ENCODE measurements at places on chromosomes 12 and 14. TPM values are rescaled to one million over a fixed set of nuclear protein-coding genes. Genes with fewer than 3 reads are reported as not detected.
A peak's percentile ranks its signal among the peaks of the same experiment; 100 is the strongest.

The CBLN3 gene
- total RNA-seq, result 1.3 TPM

DNA sequence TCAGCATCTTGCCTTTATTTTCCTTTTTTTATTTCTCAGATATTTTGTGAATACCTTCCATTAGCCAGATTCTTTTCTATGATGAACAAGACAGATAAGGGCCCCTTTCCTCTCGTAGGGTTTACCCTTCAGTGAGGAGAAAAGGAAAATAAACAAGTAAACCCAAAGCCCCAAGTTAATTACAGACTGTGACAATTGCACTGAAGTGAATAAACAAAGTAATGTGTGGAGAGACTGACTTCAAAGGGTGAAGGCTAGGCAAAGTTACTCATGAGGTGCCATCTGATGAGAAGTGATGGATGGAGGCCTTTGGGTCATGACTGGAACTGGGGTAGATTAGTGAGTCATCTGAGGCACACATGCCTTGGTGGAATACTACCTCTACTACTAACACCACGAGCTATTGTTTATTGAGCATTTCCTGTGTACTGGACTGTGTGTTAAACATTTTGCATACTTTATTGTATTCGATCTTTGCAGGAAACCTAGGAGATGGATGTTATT, 143.4 kb upstream of the PRICKLE1 start:
- no peaks in the 10 kb centered on the region for H3K36me3 ChIP-seq
- no peak for DNase-seq
- H3K4me1 ChIP-seq, result no peaks in the 10 kb centered on the region
- H3K27ac ChIP-seq, result no peak overlapping the region

GRCh38 chr14:67762051-67762450, 54.3 kb downstream of the ZFYVE26 start:
- no peak overlapping the region for H3K4me3 ChIP-seq
- H3K36me3 ChIP-seq, result peaks cover 4% of the 10 kb centered on the region
- no peaks in the 10 kb centered on the region for H3K27me3 ChIP-seq
- no peak for DNase-seq
- no peaks in the 10 kb centered on the region for H3K4me1 ChIP-seq

DNA sequence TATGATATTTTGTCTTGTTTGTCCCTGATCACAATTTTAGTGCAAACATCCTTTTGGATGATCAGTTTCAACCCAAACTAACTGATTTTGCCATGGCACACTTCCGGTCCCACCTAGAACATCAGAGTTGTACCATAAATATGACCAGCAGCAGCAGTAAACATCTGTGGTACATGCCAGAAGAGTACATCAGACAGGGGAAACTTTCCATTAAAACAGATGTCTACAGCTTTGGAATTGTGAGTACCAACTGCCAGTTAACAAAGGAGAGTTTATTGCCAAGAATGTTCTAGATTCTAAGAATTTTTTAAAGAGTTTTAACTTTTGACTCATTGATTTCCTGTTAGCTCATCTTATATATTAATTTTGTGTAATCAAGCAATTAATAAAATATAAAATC, 55.4 kb downstream of the IRAK3 start:
- H3K27ac ChIP-seq, result no peak overlapping the region
- H3K4me3 ChIP-seq, result no peak overlapping the region
- H3K27me3 ChIP-seq, result no peaks in the 10 kb centered on the region
- H3K4me1 ChIP-seq, result no peaks in the 10 kb centered on the region

The LUM gene
- 185 TPM for total RNA-seq

DNA sequence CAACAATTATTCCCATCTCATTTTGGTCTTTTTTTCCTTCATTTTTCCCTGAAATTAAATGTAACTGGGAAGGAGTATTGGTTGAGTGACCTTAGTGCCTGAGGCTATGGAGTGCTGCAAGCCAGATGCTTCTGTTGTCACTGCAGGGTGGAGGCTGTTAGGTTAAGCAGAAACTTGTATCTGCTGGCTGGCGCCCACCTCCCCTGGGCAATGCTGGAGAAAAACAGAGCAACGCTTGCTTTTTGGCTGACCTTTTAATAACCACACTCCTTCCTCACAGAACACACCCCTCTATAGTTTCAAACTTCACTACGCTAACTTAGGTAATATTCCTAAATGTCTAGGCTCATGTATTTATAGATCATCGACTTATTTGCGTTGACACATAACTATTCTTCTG, 583.5 kb upstream of the NOVA1 start:
- no peak for DNase-seq
- H3K4me1 ChIP-seq, result no peaks in the 10 kb centered on the region
- H3K4me3 ChIP-seq, result no peak overlapping the region

- H3K4me3 ChIP-seq, result no peak overlapping the region
- DNase-seq, result no peak
- H3K27ac ChIP-seq, result no peak overlapping the region
- H3K27me3 ChIP-seq, result no peaks in the 10 kb centered on the region
- no peaks in the 10 kb centered on the region for H3K36me3 ChIP-seq
Observed at GRCh38 chr12:91813701-91814100, 331.9 kb downstream of the BTG1 start.

DNA sequence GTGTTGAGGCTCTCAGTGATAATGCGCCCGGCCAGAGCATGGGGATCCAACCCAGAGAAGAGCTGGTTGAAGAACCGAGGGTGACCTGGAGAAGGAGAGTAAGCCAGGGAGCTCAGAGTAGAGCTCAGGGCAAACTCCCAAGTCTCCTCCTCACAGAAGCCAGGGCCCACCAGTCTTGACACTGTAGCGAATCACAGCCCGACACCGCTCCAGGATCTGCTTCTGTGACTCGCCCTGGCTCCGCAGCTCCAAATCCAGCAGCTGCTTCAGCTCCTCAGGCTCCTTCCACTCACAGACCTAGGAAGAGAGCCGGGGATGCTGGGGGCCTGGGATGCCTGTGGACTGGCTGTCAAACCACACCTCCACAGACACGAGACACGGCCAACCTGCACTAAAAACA, 8.2 kb upstream of the ZNF740 start:
- H3K4me3 ChIP-seq, result no peak overlapping the region
- H3K4me1 ChIP-seq, result no peaks in the 10 kb centered on the region
- H3K27me3 ChIP-seq, result no peaks in the 10 kb centered on the region
- H3K27ac ChIP-seq, result no peak overlapping the region
- no peak for DNase-seq

DNA sequence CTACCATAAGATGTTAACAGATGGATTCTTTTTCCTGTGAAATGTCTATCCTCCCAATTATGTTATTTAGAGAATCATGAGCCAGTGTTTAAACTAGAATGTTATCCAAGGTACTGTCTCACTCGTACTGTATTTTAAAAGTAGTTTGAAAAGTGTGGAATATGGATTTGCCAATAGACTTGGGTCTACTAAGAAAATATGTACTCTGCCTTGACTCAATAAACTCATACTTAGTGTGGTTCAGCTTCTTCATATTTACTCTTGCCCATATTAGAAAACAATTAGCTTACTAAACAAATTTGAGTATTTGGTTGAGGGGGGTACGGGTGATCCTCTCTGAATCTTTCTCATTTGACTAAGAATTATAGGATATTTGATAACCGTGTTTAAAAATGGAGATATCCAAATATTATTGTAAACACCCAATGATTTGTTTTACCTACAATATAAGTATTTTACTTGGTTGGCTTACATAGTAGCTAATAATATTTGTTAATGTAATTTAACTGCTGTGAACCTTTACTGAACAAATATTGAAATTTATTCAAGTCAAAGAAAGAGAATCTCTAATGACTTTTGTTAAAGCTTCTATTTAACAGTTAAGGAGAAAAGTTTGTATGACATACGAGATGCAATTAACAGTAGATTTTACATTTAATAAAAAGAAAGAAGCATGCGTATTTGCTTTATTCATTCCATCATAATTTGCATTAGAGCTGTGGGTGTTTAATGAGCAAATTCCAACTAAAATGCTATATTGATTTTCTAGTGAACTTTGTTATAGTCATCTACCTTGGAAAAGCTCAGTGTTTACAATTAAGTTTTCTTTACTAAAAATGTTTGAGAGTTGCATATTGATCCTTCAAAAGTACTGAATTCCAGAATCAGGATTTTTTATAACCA, 81.2 kb downstream of the MIPOL1 start:
- H3K4me3 ChIP-seq, result no peak overlapping the region
- no peak overlapping the region for H3K27ac ChIP-seq
- H3K27me3 ChIP-seq, result no peaks in the 10 kb centered on the region
- DNase-seq, result no peak
- H3K36me3 ChIP-seq, result no peaks in the 10 kb centered on the region

DNA sequence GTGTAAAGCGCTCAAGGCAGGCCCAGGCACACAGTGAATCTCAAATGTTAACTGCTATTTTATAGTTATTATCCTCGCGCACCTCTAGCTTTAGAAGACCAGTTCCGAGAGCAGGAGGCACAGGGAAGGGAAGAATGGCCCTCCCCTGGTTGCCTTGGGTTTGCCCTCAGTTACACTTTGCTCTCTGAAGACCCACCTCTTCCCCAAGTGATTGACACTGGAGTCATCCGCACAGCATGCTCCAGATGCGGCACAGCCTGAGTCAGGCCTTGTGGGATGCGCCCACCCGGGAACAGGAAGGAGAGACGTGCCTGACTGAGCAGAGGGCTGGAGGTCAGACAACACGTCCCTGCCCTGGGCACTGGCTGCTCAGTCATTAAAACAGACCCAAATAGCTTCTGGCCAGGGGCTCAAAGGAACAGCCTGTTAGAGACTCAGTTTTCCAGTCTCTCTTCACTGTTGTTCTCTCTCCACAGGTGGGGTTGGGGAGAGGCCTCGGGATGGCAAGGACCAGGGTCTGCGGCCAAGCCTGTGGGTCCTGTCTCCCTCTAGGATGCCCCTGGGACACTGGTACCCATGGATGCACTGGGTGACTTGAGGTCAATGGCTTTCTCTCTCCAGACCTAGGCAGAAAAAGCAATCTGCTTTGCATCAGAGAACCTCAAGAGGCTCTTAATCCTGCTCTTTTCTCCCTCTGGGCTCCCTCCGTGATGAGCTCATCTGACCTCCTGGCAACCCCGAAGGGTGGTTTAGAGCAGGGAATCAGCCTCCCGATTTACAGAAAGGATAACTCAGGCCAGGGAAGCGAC, 13.6 kb upstream of the MLXIP start:
- no peak overlapping the region for H3K4me3 ChIP-seq
- no peaks in the 10 kb centered on the region for H3K27me3 ChIP-seq
- peak; percentile 90 for DNase-seq
- peaks cover 38% of the 10 kb centered on the region for H3K4me1 ChIP-seq
- peak overlapping the region; percentile 83 for H3K27ac ChIP-seq

GRCh38 chr14:92443741-92444140, 69.8 kb upstream of the RIN3 start:
- H3K4me1 ChIP-seq, result no peaks in the 10 kb centered on the region
- H3K36me3 ChIP-seq, result no peaks in the 10 kb centered on the region
- H3K27me3 ChIP-seq, result no peaks in the 10 kb centered on the region

The ENO2 gene
- total RNA-seq, result 35.7 TPM

The RGS6 gene
- total RNA-seq, result 1.1 TPM

The KCNMB4 gene
- total RNA-seq, result 3.9 TPM

DNA sequence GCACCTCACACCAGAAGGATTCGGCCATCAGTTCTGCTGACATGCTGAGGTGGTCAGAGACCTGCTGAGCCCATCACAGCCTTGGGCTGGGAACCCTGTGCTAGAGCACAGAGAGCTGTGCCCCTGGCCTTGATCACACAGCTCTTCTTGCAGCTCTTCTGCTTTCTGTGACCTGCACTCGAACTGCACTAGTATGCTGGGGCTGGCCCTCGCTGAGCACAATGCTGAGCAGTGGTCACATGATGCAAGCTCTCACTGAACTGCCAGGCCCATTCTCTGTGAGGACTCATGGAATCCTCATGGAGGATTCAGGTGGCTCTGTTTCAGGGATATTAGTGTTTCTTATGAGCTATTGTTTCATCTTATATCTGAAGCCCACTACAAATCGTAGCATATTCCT, 22.5 kb downstream of the FBXO21 start:
- no peak for DNase-seq
- H3K4me3 ChIP-seq, result no peak overlapping the region
- peaks cover 46% of the 10 kb centered on the region for H3K36me3 ChIP-seq
- H3K27ac ChIP-seq, result no peak overlapping the region

The CAPS2 gene
- 14.1 TPM for total RNA-seq

The TAS2R7 gene
- total RNA-seq, result not detected

The DPPA3 gene
- total RNA-seq, result not detected

- H3K36me3 ChIP-seq, result no peaks in the 10 kb centered on the region
- H3K27me3 ChIP-seq, result no peaks in the 10 kb centered on the region
- H3K4me3 ChIP-seq, result no peak overlapping the region
- H3K27ac ChIP-seq, result no peak overlapping the region
Observed at GRCh38 chr14:45204241-45204640, 48.8 kb downstream of the MIS18BP1 start.

DNA sequence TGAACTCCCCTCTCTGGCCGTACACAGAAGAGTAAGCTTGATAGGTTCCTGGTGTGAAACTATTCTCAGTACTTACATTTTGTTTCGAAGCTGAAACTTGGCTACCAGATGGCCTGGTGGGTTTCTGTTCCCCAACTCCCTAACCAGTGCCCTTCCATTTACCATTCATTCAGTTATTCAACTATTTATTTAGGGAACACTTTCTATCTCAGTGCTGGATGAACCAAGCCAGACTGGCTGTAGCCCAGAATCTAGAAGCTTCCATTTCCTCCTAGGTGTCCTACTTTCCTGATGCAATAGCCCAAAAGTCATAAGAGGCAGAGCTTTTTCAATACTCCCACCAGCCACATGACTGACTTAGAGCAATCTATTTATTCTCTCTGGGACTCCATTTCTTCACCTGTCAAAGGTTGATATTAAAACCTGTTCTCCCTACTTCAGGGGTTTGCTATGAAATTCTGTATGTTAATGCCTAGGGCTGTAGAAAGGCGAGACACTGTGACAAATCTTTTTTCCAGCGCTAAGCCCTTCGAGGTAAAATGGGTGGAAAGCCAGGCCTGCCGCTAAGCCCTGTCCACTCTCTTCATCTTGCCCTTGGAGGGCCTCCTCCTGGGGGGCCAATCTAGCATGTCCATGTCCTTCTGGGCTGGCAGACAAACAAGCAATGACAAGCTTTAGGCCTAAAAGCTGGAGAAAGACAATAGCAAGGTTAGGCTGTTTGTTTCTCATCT, 8.1 kb upstream of the IRF2BPL start:
- H3K4me1 ChIP-seq, result peaks cover 42% of the 10 kb centered on the region
- H3K27me3 ChIP-seq, result no peaks in the 10 kb centered on the region
- no peaks in the 10 kb centered on the region for H3K36me3 ChIP-seq

DNA sequence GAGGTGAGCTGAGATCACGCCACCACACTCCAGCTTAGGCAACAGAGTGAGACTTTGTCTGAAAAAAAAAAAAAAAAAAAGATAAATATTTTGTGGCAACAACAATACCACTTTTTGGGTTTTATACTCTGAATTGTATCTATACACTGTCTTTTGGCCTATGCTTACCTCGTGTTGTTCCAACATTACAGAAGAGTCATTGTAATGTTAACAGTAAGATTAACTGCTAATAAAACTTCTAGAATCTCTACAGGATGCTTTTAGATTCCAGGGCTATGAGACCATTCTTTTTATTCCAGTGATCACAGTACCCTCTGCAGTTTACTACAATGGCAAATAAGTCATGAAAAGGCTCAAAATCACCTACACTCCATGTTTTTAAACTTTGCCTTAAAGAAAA, 11.6 kb downstream of the IFT81 start:
- no peaks in the 10 kb centered on the region for H3K27me3 ChIP-seq
- H3K27ac ChIP-seq, result no peak overlapping the region
- DNase-seq, result no peak
- H3K4me3 ChIP-seq, result no peak overlapping the region
- peaks cover 19% of the 10 kb centered on the region for H3K36me3 ChIP-seq
- no peaks in the 10 kb centered on the region for H3K4me1 ChIP-seq
